ENCODE measurements at places on chromosomes 4 and X.
A peak's percentile ranks its signal among the peaks of the same experiment; 100 is the strongest.

- DNase-seq: no peak
Measured at GRCh38 chr4:54941994-54942552, 183.3 kb downstream of the KDR start.

DNA sequence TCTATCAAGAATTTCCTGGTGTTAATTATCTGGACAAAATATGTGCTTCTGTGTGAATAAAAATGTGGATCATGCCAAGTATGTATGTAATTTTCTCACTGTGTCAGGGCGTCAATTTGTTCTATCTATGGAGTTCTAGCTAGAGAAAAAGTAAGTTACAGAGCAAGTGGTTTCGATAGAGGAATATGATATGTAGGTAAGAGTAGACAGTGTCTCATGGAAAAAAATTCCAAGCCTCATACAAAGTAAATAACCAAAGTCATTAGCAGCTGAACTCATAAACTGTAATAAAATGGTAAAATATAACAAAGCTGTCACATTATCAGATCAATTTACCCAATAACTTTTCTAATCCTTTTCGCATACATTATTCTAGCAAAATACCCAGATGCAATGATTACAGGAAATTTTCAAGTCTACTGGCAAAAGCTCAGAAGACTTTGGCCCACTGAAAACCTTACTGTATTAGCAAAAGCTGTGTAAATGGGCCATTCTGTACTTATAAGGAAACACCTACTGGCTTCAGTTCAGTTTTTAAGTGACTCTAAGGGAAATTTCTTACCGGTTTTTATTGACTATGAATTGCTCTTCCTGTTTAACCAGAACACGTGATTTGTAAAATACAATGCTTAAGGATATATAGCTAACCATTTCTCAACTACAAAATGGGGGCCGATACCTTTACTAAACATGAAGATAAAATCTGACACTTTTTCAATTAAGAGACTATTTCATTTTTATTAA lies 121.0 kb upstream of the ARSJ start:
- DNase-seq: no peak

DNA sequence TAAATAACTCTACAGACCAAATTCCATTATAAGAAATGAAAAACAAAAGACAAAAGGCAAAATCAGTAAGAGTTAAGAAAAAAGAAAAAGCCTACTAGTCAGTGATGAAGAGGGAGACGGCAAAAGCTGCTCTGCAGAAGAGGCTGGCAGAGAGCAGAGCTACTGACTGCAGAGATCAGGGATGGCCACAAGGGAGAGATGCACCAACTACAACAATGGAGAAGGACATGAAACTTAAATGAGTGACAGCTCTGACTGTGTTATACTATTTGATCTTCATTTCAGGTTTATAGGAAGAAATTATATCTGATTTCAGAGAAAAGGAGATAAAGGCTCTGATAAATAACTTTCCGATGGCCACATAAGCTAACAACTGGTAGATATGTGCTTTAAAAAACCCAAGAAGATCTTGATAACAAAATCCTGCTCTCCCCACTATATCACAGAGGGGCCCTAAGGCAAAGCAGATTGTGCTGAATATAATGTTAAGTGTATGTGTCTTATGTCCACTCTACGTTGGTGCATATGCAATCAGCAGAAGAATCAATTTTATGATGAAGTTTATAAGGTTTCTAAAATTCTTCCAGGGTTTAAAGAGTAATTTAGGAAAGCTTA lies 58.4 kb upstream of the COX18 start:
- DNase-seq: no peak

DNA sequence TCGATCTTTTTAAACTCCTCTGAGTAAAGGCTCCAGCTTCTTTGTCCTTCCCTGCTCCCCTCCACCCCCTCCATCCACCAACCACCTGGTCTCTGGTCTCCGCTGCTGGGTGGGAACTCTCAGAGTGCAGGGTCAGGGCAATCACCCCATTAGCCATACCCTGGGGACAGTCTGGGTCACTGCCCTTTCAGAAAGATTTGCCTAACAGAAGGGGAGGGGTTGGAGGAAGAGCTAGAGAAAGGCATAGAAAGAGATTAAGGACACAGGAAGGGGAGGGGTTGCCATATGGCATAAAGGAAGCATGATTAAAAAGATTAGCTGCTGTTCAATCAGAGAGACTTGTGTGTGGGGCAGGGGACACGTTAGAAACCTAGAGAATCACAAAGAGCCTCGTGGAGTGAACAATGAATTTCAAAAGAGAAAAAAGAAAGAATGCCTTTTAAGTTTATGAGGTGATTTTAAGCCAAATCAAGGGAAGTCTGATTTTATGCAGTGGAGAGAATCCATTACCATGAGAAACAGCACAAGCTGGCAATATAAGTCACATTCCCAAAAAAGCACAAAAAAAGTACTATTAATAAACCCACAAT lies 115.5 kb upstream of the ACSL4 start:
- DNase-seq: no peak

DNA sequence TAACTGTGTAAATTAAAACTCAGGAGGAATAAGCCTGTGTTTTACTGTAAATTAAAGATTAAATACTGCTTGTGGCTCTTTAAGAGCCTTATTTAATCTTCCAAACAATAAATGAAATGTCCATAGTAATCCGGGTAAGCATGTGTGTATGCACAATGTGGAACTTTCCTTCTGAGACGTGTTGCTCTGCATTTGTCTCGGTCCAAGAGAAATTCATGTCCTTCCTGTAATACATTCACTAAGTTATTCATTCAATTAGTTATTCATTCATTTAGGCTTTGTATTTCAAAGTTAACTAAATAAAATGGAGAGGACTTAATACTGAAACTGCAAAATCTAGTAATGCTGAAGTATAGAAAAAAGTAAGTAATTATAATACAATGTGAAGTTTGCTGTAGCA lies 2728.8 kb downstream of the PCDH7 start:
- no peak for DNase-seq

- peak; percentile 2 for DNase-seq
Measured at GRCh38 chr4:109406337-109406931, 27.2 kb upstream of the SEC24B start.

DNA sequence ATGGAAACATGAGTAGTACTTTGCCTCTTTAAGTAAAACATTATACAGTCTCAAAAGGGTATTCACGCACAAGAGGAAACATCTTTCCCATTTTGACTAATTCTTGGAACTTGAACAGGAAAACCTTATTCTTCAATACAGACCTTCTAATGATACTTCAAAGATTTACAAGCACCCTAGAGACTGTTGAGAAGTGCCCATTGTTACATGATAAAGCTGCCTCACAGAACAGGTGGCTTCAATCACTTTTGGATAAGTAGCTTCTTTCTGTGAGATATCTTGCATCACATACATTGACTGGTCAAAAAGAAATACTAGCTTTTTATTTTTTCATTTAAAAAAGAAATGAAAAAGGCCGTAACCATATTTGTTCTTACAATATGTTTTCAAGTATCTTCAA lies 219.4 kb downstream of the EPHA5 start:
- DNase-seq: no peak

- DNase-seq: no peak
Measured at GRCh38 chrX:23557070-23557469, 110.2 kb upstream of the PRDX4 start.

GRCh38 chr4:78070731-78071282 lies 13.7 kb downstream of the FRAS1 start:
- no peak for DNase-seq

GRCh38 chr4:64780664-64781063 lies 371.4 kb upstream of the TECRL start:
- no peak for DNase-seq

- no peak for DNase-seq
Measured at GRCh38 chrX:112834031-112834845, 6.4 kb downstream of the AMOT start.

- DNase-seq: no peak
Measured at GRCh38 chrX:80317646-80318045, 102.6 kb upstream of the TENT5D start.

- DNase-seq: no peak
Measured at GRCh38 chrX:44063606-44064005, 90.4 kb upstream of the NDP start.

GRCh38 chr4:96649536-96649935 lies 809.6 kb downstream of the PDHA2 start:
- no peak for DNase-seq

DNA sequence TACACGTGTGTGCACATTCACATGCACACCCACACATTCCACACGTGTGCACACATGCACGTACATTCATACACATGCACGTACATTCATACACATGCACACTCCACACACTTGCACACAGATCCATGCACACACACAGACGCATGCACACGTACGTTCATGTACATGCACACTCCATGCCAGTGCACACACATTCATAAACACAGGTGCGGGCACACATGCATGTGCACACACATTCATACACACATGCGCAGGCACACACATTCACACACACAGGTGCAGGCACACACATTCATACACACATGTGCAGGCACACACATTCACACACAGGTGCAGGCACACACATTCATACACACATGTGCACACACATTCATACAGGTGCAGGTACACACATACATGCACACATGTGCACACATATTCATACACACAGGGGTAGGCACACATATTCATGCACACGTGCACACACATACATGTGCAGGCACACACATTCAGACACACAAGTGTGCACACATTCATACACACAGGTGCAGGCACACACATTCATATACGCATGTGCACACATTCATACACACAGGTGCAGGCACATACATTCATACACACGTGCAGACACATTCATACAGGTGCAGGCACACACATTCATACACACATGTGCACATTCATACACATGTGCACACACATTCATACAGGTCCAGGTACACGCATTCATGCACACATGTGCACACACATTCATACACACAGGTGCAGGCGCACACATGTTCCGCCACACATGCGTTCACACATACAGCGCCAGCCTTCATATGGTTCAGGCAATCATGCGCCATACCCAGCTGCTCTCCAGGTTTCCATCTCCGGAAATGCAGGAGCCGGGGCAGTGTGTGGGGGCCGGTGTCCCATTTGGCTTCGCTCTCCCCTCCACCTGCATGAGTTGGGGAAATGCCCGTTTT lies 124.8 kb downstream of the HMX1 start:
- no peak for DNase-seq

DNA sequence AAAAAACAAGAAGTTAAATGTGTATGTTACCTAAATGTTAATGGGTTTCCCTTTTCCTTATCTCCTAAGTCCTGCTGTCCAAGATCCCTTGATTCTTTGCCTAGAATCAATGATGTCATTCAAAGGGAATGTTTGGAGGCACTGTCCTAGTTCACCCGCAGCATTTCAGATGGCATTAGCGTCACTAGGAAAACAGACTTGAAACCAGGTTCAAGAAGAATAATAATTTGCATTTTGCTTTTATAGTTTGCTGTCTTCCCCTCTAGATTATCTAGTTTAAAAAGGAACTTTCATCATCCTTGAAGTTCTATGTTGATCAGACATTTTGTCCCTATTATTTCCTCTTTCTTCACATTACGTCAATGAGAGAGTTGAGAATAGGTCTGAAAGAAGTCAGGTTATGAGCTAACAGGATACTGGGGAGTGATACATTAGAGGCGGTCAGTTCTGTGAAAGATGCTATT lies 234.1 kb upstream of the PGRMC2 start:
- no peak for DNase-seq

- DNase-seq: no peak
Measured at GRCh38 chrX:135605906-135606305, 85.4 kb downstream of the INTS6L start.

DNA sequence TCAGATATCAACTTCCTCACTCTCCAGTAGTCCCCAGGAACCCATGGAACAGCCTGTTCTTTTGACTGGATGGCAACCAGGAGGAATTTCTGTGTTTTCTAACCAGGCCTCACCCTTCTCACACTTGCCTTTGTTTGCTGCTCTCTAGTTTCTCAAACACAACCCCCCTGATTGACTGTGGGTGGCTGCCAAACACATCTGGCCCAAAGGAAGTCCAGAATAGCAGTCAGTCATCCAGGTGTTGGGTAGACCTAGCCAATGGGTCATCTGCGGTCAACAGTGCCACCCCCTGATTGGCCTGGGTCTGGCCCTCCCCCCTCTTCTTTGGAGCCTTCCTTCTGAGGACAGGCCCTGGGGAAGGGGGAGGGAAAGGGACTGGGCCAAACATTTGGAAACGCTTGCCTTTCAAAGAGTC lies 53.7 kb downstream of the MSX1 start:
- DNase-seq: no peak

- no peak for DNase-seq
Measured at GRCh38 chr4:6501171-6501570, 28.8 kb upstream of the PPP2R2C start.

- no peak for DNase-seq
Measured at GRCh38 chr4:140523370-140523856, 555 bp upstream of the ELMOD2 start.

- no peak for DNase-seq
Measured at GRCh38 chrX:19907794-19908193, 20.4 kb upstream of the SH3KBP1 start.

DNA sequence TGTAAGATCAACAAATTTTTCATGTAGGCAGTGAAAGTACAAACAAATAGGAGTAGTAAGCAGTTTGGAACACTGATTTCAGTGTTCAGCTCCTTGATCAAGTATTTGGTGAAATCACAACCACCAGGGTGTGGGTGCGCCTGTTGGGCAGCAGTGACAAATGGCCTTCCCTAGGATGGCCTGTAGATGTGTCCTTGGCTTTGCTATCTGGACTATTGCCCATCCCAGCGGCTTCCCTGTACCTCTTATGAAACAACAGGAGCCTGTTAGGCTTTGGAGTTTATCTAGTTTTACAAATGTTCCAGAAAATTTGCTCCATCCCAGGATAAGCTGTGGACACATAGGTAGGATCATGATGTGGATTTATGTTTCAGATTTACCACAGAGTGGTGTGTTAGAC lies 216.8 kb upstream of the FAT1 start:
- no peak for DNase-seq

GRCh38 chr4:24914460-24914859 lies 1.6 kb upstream of the CCDC149 start:
- no peak for DNase-seq

- no peak for DNase-seq
Measured at GRCh38 chrX:147958291-147958690, 22.8 kb upstream of the FMR1NB start.

GRCh38 chr4:95548738-95549245 lies at the start of gene UNC5C:
Gene UNC5C (minus strand): TSS chr4:95548973.
- DNase-seq: no peak

GRCh38 chr4:79330720-79331119 lies 4.9 kb upstream of the NAA11 start:
- no peak for DNase-seq
